ENCODE measurements at places on chromosomes 12 and 14.
A peak's percentile ranks its signal among the peaks of the same experiment; 100 is the strongest.

- no peak for DNase-seq
These were observed 60.9 kb upstream of the RFLNA start for GRCh38 chr12:124233846-124234640.

GRCh38 chr14:45434221-45434620, 181.2 kb upstream of the MIS18BP1 start:
- no peak for DNase-seq

DNA sequence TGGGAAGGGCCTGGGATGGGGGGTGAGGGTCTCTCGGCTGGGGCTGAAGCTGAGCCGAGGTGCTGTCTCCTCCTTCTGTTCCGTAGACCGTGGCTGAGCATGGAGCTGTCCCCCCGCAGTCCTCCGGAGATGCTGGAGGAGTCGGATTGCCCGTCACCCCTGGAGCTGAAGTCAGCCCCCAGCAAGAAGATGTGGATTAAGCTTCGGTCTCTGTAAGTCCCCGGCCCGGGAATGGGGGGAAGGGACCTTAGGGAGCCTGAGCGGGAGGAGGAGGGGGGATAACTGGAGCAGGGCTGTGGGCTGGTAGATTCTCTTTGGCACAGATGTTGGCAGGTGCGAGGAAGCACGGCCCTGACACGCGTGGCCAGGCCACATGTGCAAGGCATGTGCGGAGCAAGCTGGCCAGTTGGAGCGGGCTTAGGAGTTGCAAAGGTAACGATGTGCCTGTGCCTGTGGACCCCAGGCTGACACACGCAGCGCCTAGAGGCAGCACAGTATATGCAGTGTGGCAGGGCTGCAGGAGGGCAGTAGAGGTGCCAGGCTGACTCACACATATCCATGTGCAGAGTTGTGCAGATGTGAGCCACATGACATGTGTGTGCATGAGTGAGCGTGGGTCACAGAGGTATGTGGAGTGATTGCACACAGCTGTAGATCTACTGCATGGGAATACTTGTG, 512 bp downstream of the PDE1B start:
- DNase-seq, result peak; percentile 46

GRCh38 chr12:88922816-88923215, 342.5 kb upstream of the KITLG start:
- no peak for DNase-seq

- DNase-seq, result peak; percentile 12
These were observed 25.7 kb downstream of the KLRK1 start for GRCh38 chr12:10363914-10364814.

DNA sequence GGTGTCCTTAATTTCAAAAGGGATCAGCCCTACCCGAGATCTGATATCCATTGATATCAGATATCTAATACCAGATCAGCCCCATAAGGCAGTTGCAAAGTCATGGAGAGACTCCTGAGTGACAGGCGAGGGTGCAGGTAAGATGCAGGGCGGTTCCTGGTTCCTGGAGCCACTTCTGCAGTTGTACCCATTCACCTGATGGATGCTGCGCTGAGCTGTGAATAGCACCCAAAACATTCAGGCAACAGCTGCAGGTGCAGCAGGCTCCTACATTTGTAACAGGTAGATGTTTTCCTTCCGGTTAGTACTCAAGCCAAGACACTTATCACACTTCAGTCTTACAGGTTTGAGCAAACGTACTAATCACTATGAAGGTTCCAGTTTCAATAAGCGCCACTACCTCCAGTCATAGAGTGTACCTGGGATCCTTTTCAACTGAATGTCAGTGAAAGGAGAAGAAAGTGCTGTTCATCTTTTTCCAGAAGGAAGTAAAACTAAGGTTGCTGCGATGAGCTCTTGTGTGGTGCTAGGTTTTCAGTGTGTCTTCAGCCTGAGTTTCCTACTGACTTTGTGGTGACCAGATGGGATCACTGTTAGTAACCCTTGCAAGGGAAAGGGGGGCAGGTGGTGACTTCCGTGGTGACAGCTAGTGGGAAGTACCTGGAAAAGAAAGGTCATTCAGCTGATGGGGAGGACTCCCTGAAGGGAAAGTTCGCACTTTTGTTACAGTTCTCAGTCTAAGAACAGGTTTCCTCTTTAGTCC, 1.9 kb downstream of the ATP6V0A2 start:
- peak; percentile 76 for DNase-seq

DNA sequence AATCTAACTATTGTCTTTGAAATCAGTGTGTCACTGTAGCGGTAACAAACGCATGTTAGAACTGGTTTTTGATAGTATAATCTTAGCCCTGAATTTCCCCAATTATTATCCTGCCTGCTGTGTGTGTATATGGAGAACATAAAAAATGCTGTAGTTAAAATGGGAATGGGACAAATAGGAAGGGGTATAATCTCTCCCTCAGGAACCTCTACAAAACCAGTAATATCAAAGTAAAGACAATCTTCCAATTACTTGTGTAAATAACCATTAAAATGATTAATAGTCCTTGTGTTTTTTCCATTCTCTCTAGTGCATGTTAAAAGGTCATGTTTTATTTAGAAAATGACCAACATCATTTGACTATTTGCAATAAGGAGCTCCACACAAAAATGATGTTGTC, 200.1 kb upstream of the TMTC1 start:
- DNase-seq, result no peak

DNA sequence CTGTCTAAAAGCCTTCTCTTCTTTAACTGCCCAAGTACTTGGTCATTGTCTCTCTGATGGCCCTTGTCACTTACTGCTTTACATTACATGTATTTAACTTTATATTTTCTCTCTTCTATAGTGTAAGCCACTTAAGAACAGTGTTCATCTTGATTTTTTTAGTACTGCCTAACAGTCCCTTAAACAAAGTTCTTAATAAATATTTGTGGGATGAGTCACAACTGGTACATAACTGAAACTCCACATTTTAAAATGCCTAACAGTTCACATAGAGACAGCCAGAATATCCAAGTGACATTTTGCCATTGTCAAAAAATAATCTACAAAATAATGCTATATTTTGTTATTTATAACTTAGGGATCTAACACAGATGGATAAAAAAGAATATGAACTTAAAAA, 146.6 kb downstream of the STXBP6 start:
- no peak for DNase-seq

DNA sequence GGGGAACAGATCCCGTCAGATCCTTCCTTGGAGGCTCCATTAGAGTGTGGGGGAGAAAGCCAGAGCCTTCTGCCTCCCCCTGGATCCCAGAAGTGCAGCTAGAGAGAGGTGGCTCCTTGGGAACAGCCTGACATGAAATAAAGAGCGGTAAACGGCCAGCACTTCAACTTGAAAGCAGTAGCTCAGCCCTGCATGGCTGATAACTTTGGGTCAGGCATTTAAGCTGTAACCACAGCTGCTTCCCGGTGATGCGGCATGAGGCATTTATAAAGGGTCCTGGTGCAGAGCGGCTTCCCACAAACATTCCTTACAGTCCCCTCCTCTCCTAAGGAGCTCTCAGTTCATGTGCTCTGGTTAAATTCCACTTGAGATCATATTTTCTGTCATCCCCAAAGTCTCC, 960.3 kb downstream of the VRK1 start:
- DNase-seq, result no peak

DNA sequence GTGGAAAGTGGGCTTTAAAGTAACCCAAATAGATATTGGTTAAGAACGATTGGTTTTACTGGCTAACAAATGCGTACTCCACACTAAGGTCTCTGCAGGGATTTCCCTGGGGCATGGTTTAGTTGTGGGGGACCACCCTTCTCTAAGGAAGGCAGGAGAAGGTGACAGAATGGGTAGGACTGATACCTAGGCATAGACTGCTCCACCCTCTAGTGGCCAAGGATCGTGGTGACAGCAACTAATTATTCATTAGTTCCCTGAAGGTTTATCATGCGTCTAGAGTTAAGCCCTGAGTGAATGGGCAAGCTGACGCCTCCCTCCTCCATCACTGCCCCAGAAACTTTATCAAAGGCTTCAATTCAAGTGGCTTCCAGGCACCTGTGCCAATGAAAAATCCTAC, 9.1 kb downstream of the FAM181A start:
- no peak for DNase-seq

GRCh38 chr12:91127751-91128150, 16.5 kb upstream of the LUM start:
- DNase-seq, result no peak

DNA sequence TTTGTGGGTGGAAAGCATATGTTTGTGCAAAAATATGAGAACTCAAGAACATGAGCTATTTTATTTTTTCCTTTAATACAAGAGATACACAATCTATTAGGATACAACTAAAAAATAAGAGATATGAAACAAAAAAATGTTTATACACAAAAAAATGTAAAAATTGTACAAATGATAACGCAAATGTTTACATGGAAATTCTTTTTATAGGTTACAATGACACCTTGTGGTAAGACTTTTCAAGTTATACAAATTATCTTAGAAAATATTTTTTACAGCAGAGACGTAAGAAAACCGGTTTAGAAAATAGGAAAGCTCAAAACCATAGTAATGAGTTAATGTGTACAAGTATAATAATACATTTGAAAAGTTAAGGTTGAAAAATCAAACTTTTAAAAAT, 25.5 kb downstream of the CEP83 start:
- DNase-seq, result no peak

DNA sequence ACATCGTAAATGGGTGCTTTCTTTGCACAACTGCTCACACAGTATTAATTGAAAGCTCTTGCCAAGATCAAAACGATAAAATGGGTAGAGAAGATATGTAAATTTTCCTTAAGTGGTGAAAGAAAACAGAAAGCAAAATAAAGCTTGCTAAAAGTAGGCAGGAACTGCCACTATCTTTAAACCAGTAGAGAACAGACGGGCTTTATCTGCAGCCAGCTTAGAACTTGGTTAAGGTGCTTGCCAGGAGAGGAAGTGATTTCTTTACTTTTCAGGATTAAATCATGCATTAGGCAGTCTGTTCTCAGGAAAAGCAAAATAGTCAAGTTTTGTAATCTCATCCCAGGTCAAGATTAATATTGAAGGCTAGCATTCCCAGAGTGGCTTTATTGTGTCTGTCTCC, 56.9 kb upstream of the CCDC175 start:
- DNase-seq, result no peak

DNA sequence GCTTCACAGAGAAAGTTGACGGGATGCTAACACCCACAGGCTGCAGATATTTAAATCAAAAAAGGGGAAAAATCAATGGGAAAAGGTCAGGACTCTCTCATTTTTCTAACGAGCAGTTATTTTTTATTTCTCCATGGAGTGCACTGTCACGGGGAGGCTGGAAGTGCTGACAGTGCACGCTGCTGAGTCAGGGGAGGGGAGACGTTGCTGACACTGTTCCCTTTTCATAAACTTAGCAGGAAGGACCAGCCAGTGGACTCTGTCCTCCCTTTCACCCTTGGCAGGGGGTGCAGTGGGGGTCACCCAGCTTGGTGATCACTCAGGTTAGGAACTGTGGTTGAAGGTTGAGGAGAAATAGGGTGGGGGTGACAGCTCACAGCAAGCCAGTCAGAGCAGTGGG, 65.6 kb upstream of the FUT8 start:
- DNase-seq, result no peak

GRCh38 chr12:69981881-69982475, 157.0 kb downstream of the MYRFL start:
- no peak for DNase-seq

DNA sequence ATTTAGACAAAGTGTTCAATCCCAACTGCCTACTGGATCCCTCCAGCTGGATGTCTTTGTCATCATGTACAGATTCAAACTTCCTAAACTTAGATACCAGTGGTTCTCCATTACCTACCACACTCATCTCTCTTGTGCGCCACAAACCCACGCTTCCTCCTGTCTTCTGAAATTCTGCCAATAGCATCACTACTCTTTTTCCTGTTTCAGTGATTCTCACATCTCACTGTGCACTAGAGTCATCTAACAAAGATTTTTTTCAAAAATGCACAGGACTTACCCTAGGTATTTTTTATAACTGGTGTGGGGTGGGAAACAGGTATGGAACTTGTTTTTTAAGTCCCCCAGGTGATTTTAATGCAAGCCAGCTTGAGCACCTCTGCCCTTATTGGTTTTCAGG, 5.9 kb downstream of the PSMB5 start:
- no peak for DNase-seq

GRCh38 chr12:3247077-3247476, 169.9 kb downstream of the TSPAN9 start:
- no peak for DNase-seq

DNA sequence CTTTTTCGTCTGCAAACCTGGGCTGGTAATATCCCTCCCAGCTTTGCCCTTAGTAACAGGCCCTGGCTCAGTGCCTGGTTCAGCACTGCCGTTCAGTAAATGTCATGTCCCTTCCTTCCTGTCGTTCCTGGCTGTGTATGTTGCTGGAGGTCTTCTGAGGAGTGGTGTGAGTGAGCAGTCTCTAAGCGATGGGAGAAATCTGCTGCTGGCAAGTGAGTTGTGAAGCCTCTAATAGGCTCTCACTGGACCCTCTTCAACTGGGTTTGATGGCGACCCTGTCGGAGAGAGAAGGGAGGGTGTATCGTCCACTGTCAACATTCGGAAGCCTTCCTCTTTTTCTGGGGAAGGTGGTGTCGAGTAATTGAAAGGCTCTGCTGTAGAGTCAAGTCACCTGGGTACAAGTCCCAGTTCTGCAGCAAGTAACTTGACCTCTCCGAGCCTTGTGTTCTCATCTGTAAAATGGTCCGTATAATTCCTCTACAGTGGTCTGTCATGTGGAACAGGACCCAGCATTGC, 62.8 kb downstream of the HRK start:
- DNase-seq, result peak; percentile 22

- DNase-seq, result no peak
These were observed 33.6 kb downstream of the E2F7 start for GRCh38 chr12:77031745-77032144.

DNA sequence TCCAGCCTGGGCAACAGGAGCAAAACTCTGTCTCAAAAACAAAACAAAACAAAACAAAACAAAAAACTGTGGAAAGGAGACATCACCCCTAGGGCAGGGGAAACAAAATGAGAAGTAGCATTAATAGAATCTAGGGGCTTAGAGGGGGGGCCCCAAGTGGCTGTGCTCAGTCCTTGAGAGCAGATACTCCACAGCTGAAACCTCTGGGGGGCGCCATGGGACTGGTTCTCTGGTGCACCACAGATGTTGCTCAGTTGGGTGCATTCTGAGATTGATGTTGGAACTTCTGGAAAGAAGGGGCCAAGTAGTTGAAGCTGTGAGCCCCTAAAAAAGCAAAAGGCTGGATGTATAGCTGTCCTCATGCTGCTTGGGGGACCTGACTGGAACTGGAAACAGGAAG, 11.8 kb upstream of the SYNE2 start:
- peak; percentile 43 for DNase-seq

DNA sequence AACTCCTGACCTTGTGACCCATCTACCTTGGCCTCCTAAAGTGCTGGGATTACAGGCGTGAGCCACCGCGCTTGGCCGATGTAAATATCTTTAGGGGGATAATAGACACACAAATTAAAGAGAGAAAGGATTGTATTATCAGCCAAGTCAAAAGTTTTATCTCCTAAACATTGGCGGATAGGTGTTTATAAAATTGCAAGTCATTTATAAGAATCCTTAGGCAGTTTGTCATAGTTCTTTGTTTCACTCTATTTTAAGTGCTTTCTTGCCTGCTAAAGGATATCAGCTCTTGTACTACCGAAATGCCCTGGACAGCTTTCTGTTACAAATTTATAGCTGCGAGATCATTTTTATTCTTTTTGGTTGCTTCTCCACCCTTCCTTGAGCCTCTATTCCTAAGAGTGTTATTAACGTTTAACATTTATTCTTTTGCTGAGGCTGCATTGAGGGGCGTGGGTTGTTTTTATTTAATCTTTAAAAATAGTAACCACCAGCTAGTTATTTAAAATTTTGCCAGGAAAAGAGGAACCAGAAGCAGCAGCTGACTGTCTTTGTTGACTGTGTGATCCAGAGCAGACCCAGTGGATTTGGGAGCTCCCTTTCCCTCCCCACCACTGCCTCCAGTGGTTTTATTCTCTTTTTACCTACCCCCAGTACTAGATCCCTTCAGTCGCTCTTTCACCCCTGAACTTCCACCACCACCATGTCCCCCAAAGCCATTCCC, 106.4 kb downstream of the DIP2B start:
- DNase-seq, result no peak

Measured in activated naive CD4-positive, alpha-beta T cell treated with anti-CD3 and anti-CD28 coated beads, Interleukin-2, amount 50 U/mL, for 72 hours (primary cell).